Activated T-cell treated with anti-CD3 and anti-CD28 coated beads for 48 hours (primary cell): ENCODE measurements at places on chromosomes 13 and 19.
A peak's percentile ranks its signal among the peaks of the same experiment; 100 is the strongest.

- no peak for DNase-seq
Measured at GRCh38 chr19:13962699-13963602, 10.6 kb downstream of the DCAF15 start.

- DNase-seq: no peak
Measured at GRCh38 chr19:5307655-5308054, 33.0 kb downstream of the PTPRS start.

- DNase-seq: no peak
Measured at GRCh38 chr19:8028951-8029491, 23.5 kb upstream of the CCL25 start.

DNA sequence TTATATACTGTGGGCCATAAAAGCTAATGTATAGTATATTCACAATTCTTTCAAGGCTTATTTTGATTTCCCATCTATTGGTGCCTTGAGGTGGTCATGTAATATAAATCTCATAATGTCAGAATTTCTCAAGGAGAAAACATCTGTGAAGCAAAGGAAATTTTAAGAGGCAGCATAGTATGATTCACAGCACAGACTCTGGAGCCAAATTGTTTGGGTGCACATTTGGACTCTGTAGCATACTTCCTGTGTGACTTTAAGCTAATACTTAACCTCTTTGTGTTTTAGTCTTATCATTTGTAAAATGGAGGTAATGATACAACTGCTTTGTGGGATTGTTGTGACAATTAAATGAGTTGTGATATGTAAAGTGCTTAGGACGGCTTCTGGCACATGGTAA, 67.6 kb downstream of the PIBF1 start:
- no peak for DNase-seq

- no peak for DNase-seq
Measured at GRCh38 chr13:48302871-48303358, 636 bp upstream of the RB1 start.

GRCh38 chr19:52398081-52398441, 412 bp downstream of the ZNF528 start:
- DNase-seq: peak; percentile 1

DNA sequence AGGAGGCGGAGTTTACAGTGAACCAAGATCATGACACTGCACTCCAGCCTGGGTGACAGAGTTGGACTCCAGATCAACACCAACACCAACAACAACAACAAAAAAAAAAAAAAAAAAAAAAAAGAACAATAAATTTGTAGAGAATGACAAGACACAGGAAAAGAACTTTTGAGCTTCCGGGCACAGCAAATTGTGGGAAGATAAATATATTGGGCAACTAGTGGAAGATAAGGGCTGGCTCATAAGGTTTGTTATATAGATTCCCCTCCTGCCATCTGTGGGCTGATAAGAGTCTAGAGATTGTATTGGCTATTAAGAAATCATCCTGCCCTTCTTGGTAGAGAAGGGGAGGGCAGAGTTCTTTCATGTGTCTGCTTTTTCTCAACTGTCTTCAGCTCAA, 33.1 kb upstream of the CYP2S1 start:
- DNase-seq: no peak

- no peak for DNase-seq
Measured at GRCh38 chr19:30671622-30672051, 299.5 kb downstream of the ZNF536 start.

GRCh38 chr19:19751846-19752245, 18.9 kb upstream of the ZNF14 start:
- DNase-seq: no peak

- DNase-seq: no peak
Measured at GRCh38 chr19:39150235-39150634, 24.6 kb downstream of the PAK4 start.

GRCh38 chr19:51473009-51473707, 5.2 kb upstream of the CEACAM18 start:
- DNase-seq: peak; percentile 77

DNA sequence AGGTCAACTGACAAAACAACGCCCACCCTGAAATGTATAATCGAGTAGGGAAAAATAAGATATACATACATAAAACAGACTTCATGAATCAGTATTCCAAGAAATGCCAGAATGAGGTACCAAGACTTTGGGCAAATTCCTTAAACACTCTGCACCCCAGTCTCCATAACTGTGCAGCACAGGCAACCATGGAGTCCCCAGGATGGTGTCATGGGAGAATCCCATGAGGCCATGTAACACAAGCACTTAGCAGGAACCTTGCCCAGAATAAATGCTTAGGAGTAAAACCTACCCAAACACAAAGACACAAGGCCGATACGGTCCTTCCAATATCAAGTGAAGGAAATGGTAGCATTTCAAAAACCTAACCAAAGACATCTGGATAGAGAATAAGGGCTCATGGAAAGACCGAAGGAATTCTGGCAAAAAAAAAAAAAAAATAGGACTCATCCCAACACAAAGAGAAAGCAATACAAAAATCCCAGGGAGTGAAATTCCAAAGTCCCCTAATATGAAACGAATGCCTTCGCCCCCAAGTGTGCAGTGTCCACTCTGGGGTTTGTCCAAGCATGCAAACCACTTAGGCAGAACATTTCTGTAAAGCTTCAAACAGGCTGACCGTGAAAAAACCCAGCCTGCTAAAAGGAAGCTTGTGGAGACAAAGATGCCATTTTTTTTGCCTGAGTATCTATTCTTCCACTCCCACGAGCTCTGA, 11.1 kb downstream of the ZC3H4 start:
- no peak for DNase-seq

DNA sequence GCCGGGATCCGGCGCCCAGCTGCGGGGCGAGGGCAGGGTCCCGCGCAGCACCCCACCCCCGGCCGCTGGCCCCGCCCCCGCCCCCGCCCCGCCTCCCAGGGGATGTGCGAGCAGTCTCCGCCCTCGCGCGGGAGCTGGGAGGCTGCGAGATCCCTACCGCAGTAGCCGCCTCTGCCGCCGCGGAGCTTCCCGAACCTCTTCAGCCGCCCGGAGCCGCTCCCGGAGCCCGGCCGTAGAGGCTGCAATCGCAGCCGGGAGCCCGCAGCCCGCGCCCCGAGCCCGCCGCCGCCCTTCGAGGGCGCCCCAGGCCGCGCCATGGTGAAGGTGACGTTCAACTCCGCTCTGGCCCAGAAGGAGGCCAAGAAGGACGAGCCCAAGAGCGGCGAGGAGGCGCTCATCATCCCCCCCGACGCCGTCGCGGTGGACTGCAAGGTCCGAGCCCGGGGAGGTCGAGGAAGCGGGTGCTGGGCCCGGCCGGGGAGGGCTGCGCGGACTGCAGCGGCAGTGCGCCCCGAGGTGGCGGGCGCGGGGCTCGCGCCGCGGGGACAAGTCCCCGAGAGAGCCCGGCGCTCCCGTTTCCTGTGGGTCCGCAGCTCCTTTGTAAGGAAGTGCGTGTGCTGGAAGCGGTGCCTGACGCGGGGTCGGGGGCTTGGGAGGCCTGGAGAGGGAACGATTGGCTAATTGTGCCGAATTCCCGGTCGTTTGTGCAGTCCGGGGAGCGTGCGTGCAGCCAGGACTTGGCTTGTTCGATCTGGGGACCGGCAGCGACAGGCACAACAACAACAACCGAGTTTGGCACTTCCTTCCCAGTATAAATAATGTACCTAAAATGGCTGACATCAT, at the start of gene ITM2B:
ITM2B (plus strand) TSS at position 161 of the 843 bp plus-strand sequence; CDS start at position 316, 155 bp downstream.
- peak; percentile 56 for DNase-seq

GRCh38 chr13:56134524-56134923, 1006.2 kb upstream of the PRR20A start:
- no peak for DNase-seq
